ENCODE measurements at places on chromosomes 16 and 17.

GRCh38 chr17:63274146-63274545, 172.0 kb downstream of the CYB561 start:
- DNase-seq, result no peak

- no peak for DNase-seq
Observed at GRCh38 chr17:33164169-33164881, 128.8 kb downstream of the ASIC2 start.

GRCh38 chr17:76462556-76463290, 4.7 kb upstream of the AANAT start:
- no peak for DNase-seq

DNA sequence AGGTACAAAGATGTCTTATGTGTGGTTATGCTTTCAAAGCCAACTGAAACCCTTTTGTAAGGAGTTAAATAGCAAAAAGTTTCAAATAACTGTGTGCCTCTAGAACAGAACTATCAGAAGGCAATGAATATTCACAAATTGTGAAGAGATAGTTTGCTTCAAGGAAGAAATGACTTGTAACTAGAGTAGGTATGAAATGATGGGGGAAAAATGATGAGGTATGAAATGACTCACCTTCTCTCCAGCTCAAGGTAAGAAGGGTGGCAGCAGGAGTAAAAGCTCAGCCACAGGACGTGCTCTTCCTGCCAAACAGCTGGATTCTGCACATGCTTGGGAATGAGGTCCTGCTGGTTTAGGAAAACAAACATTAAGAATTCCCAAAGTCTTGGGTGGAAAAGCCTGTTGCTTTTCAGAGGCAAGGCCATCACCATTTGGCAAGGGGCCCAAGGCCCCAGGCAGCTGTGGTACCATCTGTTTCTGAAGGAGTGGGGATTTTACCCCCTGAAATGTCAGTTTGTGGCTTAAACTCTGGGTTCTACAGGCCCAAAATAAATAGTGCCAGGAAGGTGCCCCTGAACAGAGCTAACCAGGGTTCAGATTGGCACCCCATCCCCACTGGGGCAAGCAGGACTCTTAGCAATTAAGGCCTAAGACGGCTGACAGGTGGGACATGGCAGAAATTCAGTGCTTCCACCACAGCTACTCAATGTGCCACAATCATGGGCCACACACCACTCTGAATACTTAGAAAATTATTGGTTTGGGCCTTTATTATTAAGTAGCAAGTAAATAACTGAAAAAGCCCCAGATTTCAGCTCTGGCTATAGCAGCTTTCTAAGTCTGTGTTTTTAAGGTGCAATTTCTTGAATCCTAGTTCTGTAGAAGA, 13.3 kb downstream of the HERPUD1 start:
- no peak for DNase-seq

GRCh38 chr17:49787884-49788477, 500 bp upstream of the KAT7 start:
- no peak for DNase-seq
